ENCODE measurements at places on chromosomes 5 and 9. TPM values are rescaled to one million over a fixed set of nuclear protein-coding genes. Genes with fewer than 3 reads are reported as not detected.

GRCh38 chr5:52523701-52524100 lies 264.0 kb upstream of the ITGA1 start:
- DNase-seq: no peak

DNA sequence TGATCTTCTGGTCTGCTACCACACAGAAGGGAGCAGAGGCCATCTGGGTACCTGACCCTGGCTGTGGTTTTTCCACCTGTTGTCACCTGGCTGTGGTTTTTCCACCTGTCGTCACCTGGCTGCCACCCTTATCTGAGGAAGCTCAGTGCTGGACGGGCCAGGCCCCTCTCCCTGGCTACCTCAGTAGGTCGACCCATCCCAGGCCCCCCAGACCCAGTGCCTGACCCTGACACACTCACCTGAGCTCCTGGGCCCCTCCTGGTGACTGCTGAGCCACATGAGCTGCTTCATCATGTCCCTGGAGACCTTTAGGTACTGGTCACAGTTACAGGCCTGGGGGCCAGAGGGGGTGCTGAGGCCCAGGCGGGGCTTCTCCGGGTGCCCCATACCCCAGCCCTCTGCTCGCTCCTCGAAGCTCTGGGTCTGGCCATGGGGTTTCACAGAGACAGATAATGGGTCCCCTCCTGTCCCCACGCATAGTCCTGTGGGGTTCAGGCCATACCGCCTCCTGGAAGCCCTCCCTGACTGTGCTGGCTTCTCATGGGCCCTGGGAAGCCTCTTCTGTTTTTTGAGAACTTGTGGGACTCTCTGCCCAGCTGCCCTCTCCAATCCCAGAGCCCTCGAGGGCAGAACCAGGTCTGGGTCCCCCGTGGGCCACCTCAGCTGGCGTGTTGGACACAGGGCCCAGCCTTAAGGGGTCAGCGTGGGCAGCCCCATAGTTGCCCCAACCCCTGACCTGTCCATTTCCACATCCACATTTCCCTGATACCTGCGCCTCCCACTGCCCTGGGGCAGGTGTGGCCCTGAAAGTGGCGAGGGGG lies 7.5 kb upstream of the NRARP start:
- DNase-seq: no peak

- no peak for DNase-seq
Measured at GRCh38 chr5:32733590-32734340, 22.6 kb downstream of the NPR3 start.

- DNase-seq: no peak
Measured at GRCh38 chr5:95667678-95668077, 15.1 kb downstream of the SPATA9 start.

DNA sequence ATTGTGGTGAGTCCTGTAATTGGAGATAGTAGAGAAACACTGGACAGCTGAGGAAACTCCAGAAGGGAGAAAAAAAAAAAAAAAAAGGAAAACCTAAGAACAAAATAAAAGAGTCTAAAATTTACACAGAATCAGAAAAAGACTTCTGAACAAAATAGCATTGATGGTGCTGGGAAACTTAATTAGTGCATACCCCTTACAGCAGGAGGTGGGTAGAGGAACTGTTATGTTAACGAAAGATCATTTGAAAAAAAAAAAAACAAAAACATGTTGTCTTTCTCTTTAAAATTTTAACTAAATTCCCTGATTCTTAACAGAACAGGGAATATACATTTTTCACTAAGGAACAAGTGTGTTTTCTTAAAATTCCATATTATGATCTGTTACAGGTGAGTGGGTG lies 11.6 kb upstream of the MTX3 start:
- DNase-seq: no peak

DNA sequence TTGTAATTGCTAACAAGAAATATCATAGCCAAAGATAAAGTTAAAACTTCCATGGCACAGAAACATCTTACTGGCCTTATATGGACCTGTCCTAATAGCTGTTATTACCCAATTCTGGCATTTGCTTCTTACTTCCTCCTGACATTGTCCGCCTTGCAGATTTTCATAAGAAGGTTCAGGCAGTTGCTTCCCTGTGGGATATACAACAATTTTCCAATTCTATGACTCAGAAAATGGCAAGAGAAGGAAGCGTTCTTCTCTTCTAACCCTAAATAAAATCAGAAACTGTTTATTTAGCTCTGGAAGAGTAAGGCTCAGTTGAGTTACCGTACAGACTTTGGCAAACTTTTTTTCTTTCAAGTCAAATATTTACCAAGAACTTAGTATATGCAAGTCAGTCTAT lies 1.7 kb downstream of the PRKAA1 start:
- no peak for DNase-seq

GRCh38 chr5:43121913-43122484 lies 1.3 kb downstream of the ZNF131 start:
- DNase-seq: no peak

- DNase-seq: no peak
Measured at GRCh38 chr9:107648153-107648715, 158.7 kb upstream of the KLF4 start.

The C9orf152 gene
- not detected for total RNA-seq

The PCDHA11 gene
- not detected for total RNA-seq

The ZFP2 gene
- not detected for total RNA-seq

The SHROOM1 gene
- total RNA-seq: 11.5 TPM

The ADAMTS12 gene
- not detected for total RNA-seq

The PCDHAC2 gene
- not detected for total RNA-seq

The FOXD4L6 gene
- not detected for total RNA-seq
